Stimulated activated CD4-positive, alpha-beta T cell treated with anti-CD3 and anti-CD28 coated beads, Interleukin-15, amount 100 ng/mL, for 1 hour (primary cell): ENCODE measurements at places on chromosomes 6 and 20.

DNA sequence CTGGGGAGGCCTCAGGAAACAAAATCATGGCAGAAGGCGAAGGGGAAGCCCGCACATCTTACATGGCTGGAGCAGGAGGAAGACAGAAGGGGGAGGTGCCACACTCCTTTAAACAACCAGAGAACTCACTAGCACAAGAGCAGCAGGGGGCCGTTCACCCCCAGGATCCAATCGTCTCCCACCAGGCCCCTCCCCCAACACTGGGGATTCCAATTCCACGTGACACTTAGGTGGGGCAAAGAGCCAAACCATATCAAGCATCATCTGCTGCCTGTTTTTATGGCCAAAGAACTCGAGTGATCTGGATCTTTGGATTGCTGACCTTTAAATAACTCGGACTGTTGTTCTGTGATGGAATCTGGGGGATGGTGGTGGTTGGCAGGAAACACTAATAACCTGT lies 28.0 kb downstream of the PNLDC1 start:
- DNase-seq, result no peak

DNA sequence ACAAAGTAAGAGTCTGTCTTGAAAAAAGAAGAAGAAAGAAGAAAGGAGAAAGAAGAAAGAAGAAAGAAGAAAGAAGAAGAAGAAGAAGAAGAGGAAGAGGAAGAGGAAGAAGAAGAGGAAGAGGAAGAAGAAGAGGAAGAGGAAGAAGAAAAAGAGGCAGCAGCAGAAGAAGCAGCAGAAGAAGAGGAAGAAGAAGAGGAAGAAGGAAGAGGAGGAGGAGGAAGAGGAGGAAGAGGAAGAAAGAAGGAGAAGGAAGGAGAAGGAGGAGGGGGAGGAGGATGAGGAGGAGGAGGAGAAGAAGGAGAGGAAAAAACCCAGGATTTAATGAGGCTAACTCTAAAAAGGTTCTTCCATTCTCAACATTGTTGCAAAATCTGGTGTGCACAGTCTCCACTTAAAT lies 95.4 kb upstream of the PDE10A start:
- no peak for DNase-seq

DNA sequence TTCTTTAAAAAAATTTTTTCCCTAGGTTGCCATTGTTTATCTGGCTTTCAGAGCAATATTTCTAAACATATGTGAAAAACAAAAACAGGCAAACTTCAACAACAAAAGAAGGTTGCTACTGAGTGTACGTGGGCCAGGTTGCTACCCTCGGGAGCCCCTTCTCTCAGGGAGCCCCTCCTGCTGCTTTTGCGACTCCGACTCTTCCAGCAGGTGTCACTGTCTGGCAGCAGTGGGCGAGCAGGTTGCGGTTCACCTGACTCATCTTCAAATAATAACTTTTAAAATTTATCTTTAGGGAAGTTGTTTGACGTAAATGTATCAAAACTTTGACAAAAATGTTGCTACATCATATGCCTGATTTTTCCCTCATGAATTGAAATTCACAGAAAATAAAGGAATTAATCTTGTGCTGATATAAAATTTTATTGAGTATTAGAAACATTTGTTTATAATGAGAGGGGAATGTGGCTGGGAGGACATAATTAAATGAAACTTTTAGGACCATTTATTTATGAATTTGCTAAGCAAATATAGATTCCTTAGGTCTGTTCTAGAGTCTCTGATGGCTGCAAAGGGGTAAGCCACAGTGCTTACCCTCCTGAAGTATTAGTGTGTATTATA lies 138.8 kb downstream of the HIVEP1 start:
- DNase-seq, result no peak

GRCh38 chr20:10728873-10729670 lies 55.3 kb upstream of the JAG1 start:
- no peak for DNase-seq
